NCI-H1436 (cell line): ENCODE measurements at places on chromosomes 6 and 20.

DNA sequence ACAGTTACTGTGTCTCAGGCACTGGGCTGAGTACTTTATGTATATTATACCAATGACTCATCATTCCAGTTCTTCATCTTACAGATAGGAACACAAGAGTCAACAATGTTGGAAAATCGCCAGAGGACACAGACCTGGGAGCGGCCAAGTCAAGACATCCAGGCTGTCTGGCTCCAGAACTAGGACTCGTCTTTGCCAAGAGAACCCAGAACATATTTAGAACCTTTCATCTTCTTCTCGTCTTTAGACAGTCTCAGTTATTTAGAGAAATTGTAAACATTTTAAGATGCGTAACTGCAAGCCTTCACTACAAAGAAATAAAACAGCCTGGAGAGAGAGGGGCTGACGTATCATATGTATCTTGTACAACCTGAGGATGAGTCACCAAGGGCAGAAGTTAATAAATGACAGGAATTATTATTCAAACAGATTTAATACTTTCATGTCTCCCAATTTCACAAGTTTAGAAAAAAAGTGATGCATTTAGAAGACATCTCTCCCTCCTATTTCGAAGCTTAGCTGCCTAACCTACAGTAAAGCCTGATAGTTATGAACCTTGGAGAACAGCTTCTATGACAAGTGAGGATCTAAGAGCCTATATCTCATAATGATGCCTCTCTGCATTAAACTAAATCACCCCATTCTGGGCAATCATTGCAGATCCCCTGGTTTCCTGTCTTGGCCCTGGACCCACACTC is 43.4 kb downstream of the SLC22A3 start:
- no peak for DNase-seq

- no peak for DNase-seq
Measured at GRCh38 chr20:32648761-32649650, 24.7 kb downstream of the C20orf203 start.

GRCh38 chr20:51807720-51808250 is 5.5 kb upstream of the SALL4 start:
- no peak for DNase-seq

DNA sequence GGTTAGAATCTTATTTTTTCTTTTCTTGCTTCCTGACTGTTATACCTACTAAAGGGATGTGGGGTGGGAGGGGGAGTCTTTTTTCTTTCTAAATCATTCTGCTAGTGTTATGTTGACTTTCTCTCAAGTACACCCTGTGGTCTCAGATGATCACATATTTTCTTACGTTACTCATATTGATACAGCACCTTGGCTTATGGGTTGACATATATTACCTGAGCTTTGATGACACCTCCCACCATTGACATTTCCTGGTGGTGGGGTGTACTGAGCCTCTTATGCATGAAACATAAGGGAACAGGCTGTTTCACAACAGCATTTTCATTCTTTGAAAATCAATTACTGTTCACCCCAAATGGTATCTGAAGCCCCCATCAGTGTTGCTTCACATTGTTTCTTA is 169.8 kb downstream of the MMS22L start:
- DNase-seq, result no peak

- DNase-seq, result no peak
Measured at GRCh38 chr20:60087563-60088105, 129.4 kb downstream of the CDH26 start.

GRCh38 chr20:621125-621756 is 11.1 kb upstream of the TCF15 start:
- DNase-seq, result no peak

GRCh38 chr6:43268355-43268700 is 25.0 kb downstream of the TTBK1 start:
- DNase-seq, result no peak

DNA sequence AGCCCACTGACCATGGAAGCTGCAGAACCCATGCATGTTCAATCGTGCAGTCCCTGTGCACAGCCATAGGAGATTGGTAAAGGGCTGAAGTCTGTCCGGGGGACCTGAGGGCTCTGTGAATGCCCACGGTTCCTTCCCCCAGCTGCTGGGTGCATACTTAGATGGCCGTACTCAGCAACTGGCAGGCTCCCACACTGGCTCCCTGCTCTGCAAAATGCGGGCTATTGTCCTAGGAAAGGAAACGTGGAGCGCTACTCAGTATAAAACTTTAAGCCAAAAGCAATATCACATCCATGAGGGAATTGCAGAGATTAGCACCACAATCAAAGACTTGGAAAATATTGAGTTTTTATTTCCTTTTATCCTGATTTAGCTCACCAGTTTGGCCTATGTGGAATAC is 202.0 kb downstream of the WDR27 start:
- DNase-seq, result no peak
